ENCODE measurements at places on chromosomes 7 and 10. TPM values are rescaled to one million over a fixed set of nuclear protein-coding genes. Genes with fewer than 3 reads are reported as not detected.

The H2BK1 gene
- total RNA-seq: not detected

The HOXA7 gene
- total RNA-seq: 3.2 TPM

The CYTH3 gene
- total RNA-seq: 36.6 TPM

The VAX1 gene
- 0.58 TPM for total RNA-seq

The GRID1 gene
- total RNA-seq: 9.2 TPM

The SFTPA2 gene
- 4.0 TPM for total RNA-seq

The TUBB8 gene
- total RNA-seq: 0.46 TPM

DNA sequence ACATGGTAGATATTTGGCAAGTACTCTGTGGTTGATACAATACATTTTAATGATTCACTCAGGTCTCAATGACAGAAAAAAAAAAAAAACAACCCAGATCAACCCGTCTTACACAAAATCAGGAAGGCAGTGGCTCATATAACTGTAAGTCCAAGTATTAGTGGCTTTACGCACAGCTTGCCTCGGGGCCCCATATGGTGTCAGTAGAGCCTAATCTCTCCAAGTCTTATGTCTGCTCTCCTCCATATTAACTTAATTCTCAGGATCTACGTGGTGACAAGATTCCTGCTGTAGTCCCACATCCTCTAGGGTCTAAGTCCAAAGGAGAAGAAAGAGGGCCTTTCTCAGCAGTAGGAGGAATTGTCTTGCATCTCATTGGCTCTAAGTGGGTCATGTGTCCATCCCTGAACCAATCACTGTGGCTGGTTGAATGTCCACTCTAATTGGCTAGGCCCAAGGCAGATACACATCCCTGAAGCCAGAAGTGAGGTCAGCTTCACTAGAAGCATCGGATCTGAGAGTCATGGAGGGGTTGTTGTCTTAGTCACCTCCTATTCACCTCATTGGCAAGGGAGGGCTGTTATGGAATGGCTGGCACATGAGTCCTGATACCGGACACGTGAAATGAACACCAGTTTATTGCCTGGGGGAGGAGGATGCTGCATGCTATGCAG, 20.5 kb upstream of the PLPP4 start:
- H3K27ac ChIP-seq: no peak overlapping the region
- peaks cover 18% of the 10 kb centered on the region for H3K27me3 ChIP-seq
- H3K4me3 ChIP-seq: no peak overlapping the region
- H3K36me3 ChIP-seq: no peaks in the 10 kb centered on the region
- DNase-seq: no peak
- H3K4me1 ChIP-seq: no peaks in the 10 kb centered on the region

- no peak for DNase-seq
- H3K27ac ChIP-seq: no peak overlapping the region
- peak overlapping the region; percentile 82 for H3K4me3 ChIP-seq
- H3K27me3 ChIP-seq: peaks cover 68% of the 10 kb centered on the region
- H3K36me3 ChIP-seq: no peaks in the 10 kb centered on the region
- peaks cover 14% of the 10 kb centered on the region for H3K4me1 ChIP-seq
Observed at GRCh38 chr10:100826983-100827818, 81.8 kb downstream of the PAX2 start.

- peaks cover under 1% of the 10 kb centered on the region for H3K36me3 ChIP-seq
- H3K27me3 ChIP-seq: no peaks in the 10 kb centered on the region
- no peak overlapping the region for H3K4me3 ChIP-seq
Observed at GRCh38 chr10:75238182-75239095, 2.7 kb upstream of the COMTD1 start.

DNA sequence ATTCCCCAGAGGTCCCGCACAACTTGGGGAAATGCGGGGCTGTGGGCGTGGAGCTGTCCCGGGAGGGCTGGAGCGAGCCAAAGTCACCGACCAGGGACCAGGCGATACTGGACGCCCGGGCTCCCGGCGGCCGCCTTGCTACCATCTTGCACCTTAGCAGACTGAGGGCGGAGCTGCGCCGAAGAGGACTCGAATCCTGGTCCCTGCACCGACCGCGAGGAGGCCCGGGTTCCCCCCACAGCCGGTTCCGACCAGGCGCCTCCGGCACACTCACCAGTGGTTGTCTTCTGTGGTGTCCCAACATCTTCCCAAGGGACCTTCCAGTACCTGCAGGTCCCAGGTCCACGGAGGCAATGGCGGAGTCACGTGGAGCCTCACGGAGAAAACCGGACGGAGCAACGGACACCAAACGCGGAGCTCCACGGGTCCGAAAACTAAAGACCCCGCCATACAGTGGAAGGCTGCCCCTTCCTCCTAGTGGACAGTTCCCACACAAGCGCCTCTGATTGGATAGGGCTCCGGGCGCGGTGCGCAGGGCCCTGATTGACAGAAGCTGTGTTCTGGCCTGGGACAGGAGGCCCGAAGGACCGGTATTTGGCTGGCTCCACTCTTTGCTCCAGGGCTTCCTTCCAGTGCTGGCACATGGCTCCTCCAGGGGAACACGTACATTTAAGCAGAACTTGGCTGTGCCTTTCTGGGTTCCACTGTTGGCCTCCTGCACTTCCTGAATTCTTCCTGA, 124.6 kb upstream of the ZNF479 start:
- DNase-seq: peak; percentile 65
- H3K27ac ChIP-seq: no peak overlapping the region
- H3K4me1 ChIP-seq: no peaks in the 10 kb centered on the region

- H3K36me3 ChIP-seq: peaks cover 5% of the 10 kb centered on the region
- H3K4me3 ChIP-seq: peak overlapping the region; percentile 92
- no peak for DNase-seq
- peak overlapping the region; percentile 90 for H3K27ac ChIP-seq
- peaks cover 38% of the 10 kb centered on the region for H3K27me3 ChIP-seq
- H3K4me1 ChIP-seq: peaks cover 13% of the 10 kb centered on the region
Observed at GRCh38 chr7:517774-518629, 1.6 kb downstream of the PDGFA start.

DNA sequence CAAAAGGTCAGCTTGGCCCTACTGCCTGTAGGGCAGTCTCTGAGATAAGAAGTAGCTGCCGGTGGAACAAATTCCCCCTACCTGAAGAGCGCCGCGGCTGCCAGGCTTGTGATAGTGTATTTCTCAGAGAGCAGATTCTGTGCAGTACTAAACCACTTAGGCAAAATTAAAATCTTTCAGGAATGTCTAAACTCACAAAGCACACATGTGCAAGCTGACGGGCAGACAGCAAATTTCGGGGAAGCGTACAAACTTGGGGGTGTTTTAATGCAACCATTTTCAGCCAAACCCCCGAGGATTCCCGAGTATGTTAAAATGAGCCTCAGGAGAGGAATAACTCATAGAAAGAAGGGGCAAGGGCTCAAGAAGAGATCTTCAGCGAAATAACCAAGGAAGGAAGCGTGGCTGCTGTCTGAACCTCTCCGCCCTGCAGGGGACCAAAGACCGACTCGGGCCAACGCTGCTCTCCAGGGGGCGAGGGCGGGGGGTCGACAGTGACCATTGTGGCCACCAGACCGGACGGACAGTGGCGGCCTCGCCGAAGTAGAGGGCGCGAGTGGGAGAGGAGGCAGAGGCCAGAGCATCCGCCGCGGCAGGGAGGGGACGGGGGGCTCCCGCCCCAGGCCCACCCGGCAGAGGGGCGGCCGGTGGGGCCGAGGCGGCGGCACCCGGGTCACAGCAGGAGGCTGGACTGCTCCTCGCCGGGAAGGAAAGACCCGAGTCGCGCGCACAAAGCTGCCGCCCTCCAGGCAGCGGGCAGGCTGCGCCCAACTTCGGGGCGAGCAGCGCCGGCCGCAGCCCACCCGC, 819 bp downstream of the HYCC1 start:
- H3K4me3 ChIP-seq: no peak overlapping the region
- no peak overlapping the region for H3K27ac ChIP-seq
- no peaks in the 10 kb centered on the region for H3K36me3 ChIP-seq
- peaks cover 3% of the 10 kb centered on the region for H3K27me3 ChIP-seq

GRCh38 chr7:16711730-16712129, 41.8 kb upstream of the TSPAN13 start:
- H3K4me1 ChIP-seq: no peaks in the 10 kb centered on the region
- H3K27ac ChIP-seq: no peak overlapping the region
- no peak for DNase-seq
- H3K4me3 ChIP-seq: no peak overlapping the region
- no peaks in the 10 kb centered on the region for H3K27me3 ChIP-seq

GRCh38 chr10:35058134-35058533, 32.0 kb downstream of the CUL2 start:
- no peaks in the 10 kb centered on the region for H3K4me1 ChIP-seq
- H3K27me3 ChIP-seq: no peaks in the 10 kb centered on the region
- H3K4me3 ChIP-seq: no peak overlapping the region
- peaks cover 23% of the 10 kb centered on the region for H3K36me3 ChIP-seq

- peak overlapping the region; percentile 61 for H3K27ac ChIP-seq
- H3K36me3 ChIP-seq: peaks cover 9% of the 10 kb centered on the region
- DNase-seq: no peak
- H3K27me3 ChIP-seq: no peaks in the 10 kb centered on the region
- H3K4me1 ChIP-seq: peaks cover 47% of the 10 kb centered on the region
Observed at GRCh38 chr10:100912013-100912604, 654 bp upstream of the SLF2 start.

DNA sequence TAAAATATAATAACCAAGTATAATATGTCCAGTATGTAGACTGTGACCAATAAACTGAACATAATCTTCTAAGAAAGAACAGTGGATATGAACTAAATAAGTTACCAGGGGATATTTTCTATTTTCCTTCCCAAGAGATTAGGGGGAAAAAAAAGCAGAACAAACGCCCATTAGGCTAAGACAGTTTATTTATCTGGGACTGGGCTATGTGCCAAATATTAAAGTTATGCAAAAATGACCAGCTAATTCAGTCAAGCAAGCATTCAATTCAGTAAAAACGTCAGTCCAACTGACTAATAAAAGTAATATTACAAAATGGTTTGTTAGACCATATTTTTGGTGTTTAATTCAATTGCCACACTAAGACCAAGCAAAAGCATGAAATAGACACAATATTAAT, 122.2 kb downstream of the TSPAN12 start:
- H3K27ac ChIP-seq: no peak overlapping the region
- no peaks in the 10 kb centered on the region for H3K36me3 ChIP-seq

DNA sequence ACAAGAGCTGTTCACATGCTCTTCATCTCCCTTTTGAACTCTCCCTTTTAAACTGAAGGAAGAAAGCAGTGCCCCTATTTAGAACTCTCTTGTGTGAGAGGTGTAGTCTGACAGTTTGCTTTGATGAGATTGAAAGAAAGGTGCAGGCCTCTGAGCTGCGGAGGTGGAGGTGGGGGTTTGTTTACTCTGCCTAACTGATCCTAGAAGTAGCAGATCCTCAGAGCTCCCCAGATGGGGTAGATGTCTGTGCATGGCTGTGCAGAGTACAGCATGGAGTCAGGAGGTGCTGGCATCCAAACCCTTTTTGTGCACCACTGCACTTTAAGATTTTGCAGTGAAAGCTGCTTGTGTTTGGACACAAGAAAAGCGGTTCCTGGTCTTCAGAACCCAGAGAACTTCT, 58.3 kb downstream of the MINDY4 start:
- H3K4me1 ChIP-seq: peaks cover 7% of the 10 kb centered on the region
- no peaks in the 10 kb centered on the region for H3K27me3 ChIP-seq
- no peak for DNase-seq
- H3K27ac ChIP-seq: no peak overlapping the region
- no peak overlapping the region for H3K4me3 ChIP-seq
- peaks cover 29% of the 10 kb centered on the region for H3K36me3 ChIP-seq

- peak overlapping the region; percentile 91 for H3K27ac ChIP-seq
- H3K4me3 ChIP-seq: peak overlapping the region; percentile 48
- H3K27me3 ChIP-seq: no peaks in the 10 kb centered on the region
- H3K4me1 ChIP-seq: peaks cover 42% of the 10 kb centered on the region
Observed at GRCh38 chr7:4725850-4726450, 43.9 kb downstream of the FOXK1 start.

DNA sequence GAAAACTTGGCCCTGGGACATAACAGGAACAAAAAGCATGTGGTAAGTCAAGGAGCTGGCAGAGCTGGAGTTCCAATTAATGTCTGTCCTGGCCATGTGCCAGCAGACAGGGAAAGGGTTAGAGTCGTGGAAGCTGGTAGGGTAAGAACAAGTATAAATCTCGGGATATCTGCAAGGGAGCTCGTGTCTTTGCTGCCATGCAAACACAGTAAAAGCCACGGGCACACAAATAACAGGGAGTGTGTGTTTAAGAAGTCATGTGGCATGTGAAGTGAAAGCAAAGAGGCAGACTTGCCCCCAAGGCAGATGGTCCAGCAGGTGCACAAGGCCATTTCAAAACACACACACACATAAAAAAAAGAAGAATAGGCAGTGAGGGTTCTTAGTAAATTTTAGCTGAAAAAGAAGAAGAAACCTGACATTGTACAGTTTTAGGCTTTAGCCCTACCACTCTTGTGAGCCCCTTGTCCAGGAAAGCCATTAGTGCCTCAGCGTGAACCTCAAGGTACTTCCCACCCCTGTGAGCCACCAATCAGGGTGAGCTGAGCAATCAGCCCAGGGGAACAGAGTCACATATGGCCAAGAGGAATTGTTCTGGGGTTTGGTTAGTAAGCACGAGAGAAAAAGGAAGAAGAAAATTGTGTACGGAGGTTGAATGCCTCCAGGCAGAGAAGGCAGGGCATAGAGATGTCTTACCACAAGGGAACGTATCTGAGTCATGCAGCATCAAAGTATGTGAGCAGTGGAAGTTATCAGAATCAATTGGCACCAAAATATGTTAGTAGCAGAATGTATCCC, 32.8 kb upstream of the ARHGAP12 start:
- H3K36me3 ChIP-seq: no peaks in the 10 kb centered on the region
- H3K27ac ChIP-seq: peak overlapping the region; percentile 68
- no peak for DNase-seq
- no peaks in the 10 kb centered on the region for H3K27me3 ChIP-seq
- H3K4me3 ChIP-seq: no peak overlapping the region

- peaks cover 5% of the 10 kb centered on the region for H3K27me3 ChIP-seq
- H3K4me3 ChIP-seq: no peak overlapping the region
- no peaks in the 10 kb centered on the region for H3K4me1 ChIP-seq
- H3K27ac ChIP-seq: no peak overlapping the region
- peak; percentile 27 for DNase-seq
Observed at GRCh38 chr7:144398291-144398690, 5.2 kb downstream of the NOBOX start.

DNA sequence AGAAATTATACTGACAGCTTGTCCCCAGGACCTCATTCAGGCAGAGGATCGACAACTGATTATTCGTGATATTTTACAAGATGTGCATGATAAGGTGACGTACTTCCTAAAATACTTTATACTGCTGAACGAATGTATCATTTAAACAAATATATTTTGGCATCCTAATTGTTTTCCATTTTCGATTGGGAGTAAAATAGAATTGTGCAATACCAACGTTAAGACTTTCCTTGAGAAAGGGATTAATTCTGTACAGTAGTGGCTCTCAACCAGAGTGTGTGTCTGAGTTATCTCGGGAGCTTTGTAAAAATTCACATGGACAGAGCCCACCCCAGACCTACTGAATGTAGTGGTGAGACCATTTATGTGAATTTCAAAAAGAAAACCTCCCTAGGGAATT, 43.8 kb upstream of the STMP1 start:
- H3K36me3 ChIP-seq: peaks cover 6% of the 10 kb centered on the region
- H3K27ac ChIP-seq: no peak overlapping the region
- no peaks in the 10 kb centered on the region for H3K4me1 ChIP-seq
- H3K4me3 ChIP-seq: no peak overlapping the region

DNA sequence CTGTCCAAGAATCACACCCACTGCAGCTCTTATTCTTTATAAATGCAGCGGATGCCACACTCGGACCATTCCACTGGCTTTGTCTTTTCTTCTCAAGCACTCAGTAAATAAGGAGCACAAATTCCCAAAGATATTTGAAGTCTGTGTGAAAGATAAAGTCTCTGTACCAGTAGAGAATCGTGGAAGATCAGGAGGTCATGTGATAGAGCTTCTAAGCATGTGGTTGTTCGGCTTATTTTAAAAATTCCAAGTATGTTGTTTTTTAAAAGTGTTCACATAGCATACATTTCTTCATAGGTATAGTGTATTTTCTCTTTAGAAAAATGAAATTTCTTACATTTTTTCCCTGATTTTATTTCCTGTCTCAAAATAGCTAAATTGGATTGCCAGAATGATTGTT, 75.8 kb downstream of the NOC3L start:
- H3K4me1 ChIP-seq: no peaks in the 10 kb centered on the region
- H3K4me3 ChIP-seq: no peak overlapping the region
- no peak for DNase-seq
- H3K27ac ChIP-seq: no peak overlapping the region
- no peaks in the 10 kb centered on the region for H3K27me3 ChIP-seq

Measured in type B pancreatic cell (in vitro differentiated cells).